Activated CD4-positive, alpha-beta T cell treated with anti-CD3 and anti-CD28 coated beads for 24 hours (primary cell): ENCODE measurements at places on chromosomes 6 and 20.

GRCh38 chr6:157754351-157754750 lies 68.7 kb upstream of the SNX9 start:
- no peak for DNase-seq

GRCh38 chr20:49186535-49187329 lies 1.4 kb downstream of the STAU1 start:
- peak; percentile 51 for DNase-seq

GRCh38 chr20:44187054-44187771 lies at the start of gene JPH2:
TSS of gene JPH2 (minus strand) at chr20:44187188. CDS start at chr20:44186705, 483 bp downstream.
- DNase-seq = no peak

DNA sequence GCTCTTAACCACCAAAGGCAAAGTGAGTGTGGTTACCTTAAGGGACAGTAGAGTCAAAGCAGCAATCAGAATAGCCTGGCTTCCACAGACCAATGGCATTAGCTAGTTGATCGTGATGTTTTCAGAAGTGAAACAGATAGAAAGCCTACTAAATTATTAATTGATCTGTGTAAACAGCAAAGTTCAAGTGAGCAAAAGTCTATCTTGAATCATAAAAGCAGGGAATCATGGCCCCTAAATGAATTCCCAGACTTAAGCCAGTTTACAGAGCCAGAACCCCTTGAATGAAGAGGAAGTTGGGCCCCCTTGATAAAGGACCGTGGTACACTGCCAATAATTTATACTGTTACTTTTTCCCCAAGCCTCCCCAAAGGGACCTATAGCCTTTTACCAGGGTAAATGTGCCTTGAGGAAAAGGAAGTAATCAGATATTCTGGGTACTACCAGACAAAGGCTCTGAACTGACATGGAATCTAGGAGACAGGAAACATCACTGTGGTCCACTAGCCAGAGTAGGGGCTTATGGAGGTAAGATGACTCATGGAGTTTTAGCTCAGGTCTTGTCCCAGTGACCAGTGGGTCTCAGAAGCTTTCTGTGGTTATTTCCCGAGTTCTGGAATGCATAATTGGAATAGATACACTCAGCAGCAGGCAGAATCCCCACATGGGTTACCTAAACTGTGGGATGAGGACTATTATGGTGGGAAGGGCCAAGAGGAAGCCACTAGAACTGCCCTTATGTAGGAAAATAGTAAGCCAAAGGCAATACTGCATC lies 317.5 kb downstream of the CD83 start:
- DNase-seq = no peak

DNA sequence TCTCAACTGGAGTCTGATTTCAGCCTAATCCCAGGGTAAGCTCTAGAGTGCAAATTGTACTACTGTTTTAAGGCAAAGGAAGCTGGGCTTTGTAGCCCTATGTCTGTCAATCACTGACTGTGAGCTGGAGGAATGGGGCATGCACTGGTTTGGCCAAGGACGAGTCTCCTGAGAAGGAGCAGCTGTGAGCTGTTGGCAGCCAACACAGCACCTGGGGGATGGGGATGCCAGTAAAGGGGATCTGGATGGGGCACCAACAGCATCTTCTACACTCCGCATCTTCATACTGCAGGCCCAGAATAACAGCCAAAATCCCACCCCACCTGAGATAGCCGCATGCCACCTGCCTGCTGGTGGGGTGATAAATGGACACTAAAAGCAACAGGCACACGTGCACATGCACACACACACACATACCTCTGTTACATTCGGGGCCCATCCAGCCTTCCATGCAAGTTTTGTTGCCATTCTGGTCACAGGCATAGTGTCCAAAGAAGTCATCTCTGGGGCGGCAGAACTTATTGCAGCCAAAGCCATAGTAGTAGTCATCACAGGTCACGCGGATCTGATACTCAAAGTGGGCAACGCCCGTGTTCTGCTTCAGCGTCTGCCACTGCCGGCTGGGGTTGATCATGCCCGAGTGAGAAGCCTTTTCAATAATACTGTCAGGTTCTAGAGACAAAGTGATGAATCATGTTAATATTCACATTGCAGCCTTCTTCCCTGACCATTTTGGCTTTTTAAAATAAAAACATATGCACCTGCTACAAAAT lies 15.6 kb downstream of the JAG1 start:
- DNase-seq = no peak

- DNase-seq = no peak
Measured at GRCh38 chr20:7924692-7925091, 15.6 kb downstream of the HAO1 start.

GRCh38 chr6:125252891-125253290 lies 48.9 kb downstream of the HDDC2 start:
- no peak for DNase-seq

- DNase-seq = no peak
Measured at GRCh38 chr6:46012834-46013233, 2.8 kb downstream of the CLIC5 start.

DNA sequence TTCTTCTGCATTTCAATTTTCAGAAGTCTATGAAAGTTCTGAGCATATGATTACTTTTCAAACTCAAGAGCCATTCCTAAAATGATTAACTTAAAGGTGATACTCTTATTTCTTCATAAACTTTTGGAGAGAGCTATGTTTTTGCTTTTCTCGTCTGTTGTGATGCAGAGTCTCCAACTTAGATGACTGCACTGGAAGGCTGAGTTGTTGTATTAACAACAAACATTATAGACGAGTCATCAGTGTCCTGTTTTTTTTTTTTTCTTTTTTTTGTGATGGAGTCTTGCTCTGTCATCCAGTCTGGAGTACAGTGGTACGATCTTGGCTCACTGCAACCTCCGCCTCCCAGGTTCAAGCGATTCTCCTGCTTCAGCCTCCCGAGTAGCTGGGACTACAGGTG lies 101.9 kb downstream of the CD109 start:
- DNase-seq = no peak
